ENCODE measurements at places on chromosomes 3 and 15. TPM values are rescaled to one million over a fixed set of nuclear protein-coding genes. Genes with fewer than 3 reads are reported as not detected.

Gene COL8A1
- total RNA-seq, result not detected

Gene SKOR1
- 0.16 TPM for total RNA-seq

Gene DUOXA2
- not detected for total RNA-seq

GRCh38 chr3:50633230-50633790 is 16.4 kb downstream of the MAPKAPK3 start:
- DNase-seq, result no peak

DNA sequence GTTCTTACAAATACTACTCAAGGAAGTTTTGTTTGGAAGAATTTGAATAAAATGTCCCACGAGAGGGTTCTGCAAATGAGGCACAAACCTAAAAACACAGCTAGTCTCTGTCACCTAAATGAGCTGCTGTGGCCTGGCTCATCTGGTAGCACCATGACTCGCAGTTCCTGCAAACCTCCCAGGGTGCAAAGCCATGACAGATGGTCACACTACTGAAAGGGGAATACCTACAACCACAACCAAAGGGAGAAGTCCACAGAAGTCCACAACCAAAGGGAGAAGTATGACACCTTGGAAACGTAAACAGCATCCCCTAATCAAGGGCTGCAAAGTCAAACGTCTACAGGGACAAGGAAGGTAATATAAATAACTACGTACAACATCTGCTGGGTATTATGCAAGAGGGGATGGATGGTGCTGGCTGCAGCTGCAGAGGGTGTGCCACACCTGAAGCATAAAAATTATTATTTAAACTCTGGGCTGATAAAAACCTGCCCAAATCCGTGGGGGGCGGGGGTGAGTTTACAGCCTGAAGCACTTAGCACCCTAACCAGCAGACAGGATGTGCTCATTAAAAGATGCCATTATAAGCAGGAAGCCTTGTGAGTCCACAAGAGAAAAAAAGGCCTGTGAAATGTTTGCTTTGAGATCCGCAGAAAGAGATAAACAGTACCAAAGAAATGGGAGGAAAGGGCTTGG is 184.0 kb downstream of the MAGI1 start:
- no peak for DNase-seq

- DNase-seq, result no peak
Observed at GRCh38 chr3:47260605-47261004, 22.0 kb downstream of the KIF9 start.

- peak; percentile 44 for DNase-seq
Observed at GRCh38 chr15:40906991-40907802, 12.9 kb downstream of the VPS18 start.

GRCh38 chr3:16595778-16596177 is 9.4 kb downstream of the DAZL start:
- DNase-seq, result no peak

GRCh38 chr15:101320501-101321052 is 25.5 kb upstream of the SNRPA1 start:
- peak; percentile 49 for DNase-seq

Measured in CD8-positive, alpha-beta memory T cell (primary cell).